A549 (cell line): ENCODE measurements at places on chromosomes 1 and 21.
A peak's percentile ranks its signal among the peaks of the same experiment; 100 is the strongest.

DNA sequence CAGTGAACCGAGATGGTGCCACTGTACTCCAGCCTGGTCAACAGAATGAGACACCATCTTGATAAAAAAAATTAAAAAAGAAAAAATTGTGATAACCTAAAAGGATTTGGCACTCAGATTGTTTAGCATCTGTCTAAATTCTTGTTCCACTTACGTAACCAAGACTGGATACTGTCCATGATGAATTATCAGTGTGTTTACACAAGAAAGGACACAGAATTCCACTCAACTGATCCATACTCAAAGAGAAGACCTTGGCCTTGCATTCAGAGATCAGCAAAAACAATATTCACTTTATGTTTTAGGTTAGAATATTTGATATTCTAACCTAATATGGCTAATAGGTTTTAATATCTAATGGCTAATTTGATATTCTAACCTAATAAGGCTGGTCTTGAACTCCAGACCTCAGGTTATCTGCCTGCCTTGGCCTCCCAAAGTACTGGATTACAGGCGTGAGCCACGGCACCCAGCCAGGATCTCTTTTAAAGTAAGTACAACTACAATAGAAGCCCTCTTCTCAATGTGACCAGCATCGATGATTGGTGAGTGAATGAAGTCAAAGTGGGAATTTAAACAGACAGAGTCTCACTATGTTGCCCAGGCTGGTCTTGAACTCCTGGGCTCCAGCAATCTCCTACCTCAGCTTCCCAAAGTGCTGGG lies 43.1 kb upstream of the COX20 start:
- DNase-seq = no peak

DNA sequence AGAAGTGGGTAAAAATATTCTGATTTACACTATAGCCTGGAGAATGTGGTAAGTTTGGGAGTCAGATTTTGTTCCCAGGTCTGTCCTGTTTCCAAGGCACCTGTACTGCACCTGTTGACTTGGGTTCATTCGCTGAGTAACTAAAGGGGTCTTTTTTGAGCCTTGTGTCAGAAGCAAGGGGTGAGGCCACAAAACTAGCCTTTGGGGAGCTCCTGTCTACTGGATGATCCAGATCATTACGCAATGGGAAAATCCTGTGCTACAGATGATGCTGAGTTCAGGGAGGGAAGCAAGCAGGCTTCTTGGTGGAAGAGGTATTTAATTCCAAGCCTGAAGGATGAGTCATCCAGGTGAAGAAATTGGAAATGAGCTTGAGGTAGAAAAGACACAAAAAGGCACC lies 424.0 kb downstream of the MATN1 start:
- no peak for DNase-seq

- no peak for DNase-seq
These were observed 185.3 kb downstream of the CDC7 start for GRCh38 chr1:91685994-91686393.

DNA sequence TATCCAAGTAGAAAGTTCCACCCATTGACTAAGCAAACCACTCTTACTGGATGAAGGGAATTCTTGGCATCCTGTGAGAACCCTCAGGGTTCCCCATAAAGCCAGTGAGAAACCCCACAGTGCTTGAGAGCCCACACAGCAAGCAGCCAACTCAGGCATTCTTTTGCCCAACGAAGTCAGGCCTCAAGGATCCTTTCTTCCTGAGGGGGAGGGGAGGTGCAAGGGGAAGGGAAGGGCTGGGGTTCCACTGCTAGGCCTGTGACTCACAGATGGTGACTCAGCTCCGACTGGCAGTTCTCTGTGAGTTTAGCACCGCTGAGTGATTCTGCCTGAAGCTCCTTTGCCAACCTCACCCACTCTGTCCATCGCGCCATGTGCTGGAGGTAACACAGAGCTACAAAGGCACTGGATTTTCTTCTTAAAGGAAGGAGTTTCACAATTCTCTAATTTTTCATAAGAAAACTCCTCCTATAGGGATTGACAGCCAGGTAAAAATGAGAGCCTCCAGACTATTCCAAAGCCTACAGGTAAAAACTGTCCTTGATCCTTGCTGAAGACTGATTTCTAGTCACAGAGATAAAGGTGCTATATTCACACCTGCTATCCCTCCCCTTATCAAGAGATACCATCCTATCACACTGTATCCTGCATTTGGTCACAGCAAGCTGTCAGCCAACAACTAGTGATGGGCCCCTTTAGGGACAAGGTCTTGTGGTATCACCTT lies 4.8 kb downstream of the ENO1 start:
- DNase-seq = peak; percentile 82

- peak; percentile 66 for DNase-seq
These were observed 21.4 kb downstream of the SEC16B start for GRCh38 chr1:177948336-177948972.

DNA sequence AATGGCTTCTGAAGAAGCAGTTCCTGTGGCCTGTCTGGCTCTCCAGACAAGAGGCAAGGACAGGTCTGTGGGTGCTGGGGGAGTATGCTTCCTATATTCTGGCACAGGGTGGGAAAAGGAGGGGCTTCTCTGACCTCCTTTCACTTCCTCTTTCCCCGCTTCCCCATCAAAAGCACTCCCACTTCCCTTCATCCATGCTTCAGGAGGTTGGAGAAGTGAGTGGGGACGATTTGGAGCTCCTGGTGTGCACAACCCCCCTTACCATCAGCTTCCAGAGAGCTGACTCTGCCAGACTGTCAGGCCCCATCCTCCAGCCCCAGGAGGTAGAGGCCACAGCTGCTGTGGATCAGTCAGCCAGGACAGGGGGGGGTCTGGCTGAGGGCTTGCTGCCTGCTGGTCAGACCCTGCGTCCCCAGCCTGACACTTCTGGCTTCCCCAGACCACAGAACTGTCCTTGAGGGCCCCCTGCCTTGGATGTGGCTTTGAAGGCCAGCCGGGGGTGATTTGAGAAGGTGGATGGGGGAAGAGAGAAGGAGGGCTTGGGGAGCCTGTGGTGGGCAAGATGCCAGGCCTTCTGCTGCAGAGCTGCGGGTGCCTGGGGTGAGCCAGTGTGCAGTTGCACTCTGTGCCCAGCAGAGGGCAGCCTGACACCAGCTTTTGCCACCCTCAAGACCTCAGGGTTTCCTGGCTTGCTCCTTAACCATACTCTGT lies 21.5 kb upstream of the TMEM222 start:
- peak; percentile 80 for DNase-seq

GRCh38 chr1:87844251-87844650 lies 515.6 kb downstream of the LMO4 start:
- no peak for DNase-seq

DNA sequence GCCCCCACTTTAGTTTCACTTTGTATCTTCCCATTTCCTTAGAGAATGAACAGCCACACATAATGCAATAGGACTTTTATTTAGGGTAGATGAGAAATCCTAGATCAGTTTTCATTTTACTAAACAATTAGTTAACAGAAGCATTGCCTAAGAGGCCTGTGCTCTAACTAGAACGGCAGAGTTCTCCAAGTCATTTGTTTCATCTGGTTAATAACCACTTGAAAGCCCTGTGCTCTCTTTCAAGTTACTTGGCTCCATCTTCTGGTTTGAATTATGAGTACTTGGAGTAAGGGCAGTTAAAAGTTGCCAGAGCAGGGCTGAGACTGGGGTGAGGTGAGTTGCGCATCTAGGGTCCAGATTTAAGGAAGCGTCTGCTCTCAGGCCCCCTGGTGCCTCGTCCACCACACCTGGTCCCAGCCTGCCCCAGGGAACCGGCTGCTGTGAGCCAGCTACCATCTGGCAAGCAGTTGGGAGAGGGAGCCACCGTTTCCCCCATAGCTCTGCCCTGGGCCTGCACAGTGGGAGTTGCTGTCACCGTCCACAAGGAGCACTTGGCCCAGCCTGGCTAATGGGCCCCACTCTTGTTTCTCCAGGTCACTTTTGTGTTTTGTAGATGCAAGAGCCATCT lies 18.1 kb upstream of the SLC44A3 start:
- DNase-seq = peak; percentile 66

GRCh38 chr1:17293681-17294425 lies 14.1 kb upstream of the PADI4 start:
- DNase-seq = no peak

GRCh38 chr1:167438171-167439138 lies 79.9 kb downstream of the CD247 start:
- no peak for DNase-seq

- DNase-seq = no peak
These were observed 17.9 kb downstream of the PLXNA2 start for GRCh38 chr1:208225954-208226937.

GRCh38 chr1:228902781-228903433 lies 167.6 kb downstream of the RHOU start:
- DNase-seq = peak; percentile 88

GRCh38 chr21:28333578-28334075 lies 659.0 kb downstream of the LTN1 start:
- no peak for DNase-seq

- DNase-seq = no peak
These were observed 3.6 kb downstream of the C1orf232 start for GRCh38 chr1:26164861-26165842.

GRCh38 chr1:190633488-190633887 lies 155.8 kb upstream of the BRINP3 start:
- DNase-seq = no peak

DNA sequence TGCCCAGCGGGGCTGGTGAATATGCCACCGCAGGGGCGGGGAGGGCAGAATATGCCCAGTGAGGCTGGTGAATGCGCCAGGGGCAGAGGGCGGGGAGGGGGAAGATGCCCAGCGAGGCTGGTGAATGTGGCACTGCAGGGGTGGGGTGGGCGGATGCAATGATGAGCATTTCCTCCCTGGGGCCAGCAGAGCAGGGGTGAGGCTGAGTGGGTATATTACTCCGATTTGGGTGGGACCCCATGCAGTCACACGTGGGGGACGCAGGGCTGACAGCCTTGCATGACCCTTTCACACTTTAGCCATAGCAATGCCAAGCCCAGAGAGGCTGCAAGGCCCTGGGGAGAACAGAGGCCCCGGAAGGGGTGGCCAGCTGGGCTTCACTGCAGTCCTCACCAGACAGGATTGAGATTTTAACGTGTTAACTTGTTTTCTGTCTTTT lies 9.3 kb upstream of the SLX9 start:
- no peak for DNase-seq

GRCh38 chr1:81118550-81118949 lies 682.2 kb upstream of the ADGRL2 start:
- no peak for DNase-seq

DNA sequence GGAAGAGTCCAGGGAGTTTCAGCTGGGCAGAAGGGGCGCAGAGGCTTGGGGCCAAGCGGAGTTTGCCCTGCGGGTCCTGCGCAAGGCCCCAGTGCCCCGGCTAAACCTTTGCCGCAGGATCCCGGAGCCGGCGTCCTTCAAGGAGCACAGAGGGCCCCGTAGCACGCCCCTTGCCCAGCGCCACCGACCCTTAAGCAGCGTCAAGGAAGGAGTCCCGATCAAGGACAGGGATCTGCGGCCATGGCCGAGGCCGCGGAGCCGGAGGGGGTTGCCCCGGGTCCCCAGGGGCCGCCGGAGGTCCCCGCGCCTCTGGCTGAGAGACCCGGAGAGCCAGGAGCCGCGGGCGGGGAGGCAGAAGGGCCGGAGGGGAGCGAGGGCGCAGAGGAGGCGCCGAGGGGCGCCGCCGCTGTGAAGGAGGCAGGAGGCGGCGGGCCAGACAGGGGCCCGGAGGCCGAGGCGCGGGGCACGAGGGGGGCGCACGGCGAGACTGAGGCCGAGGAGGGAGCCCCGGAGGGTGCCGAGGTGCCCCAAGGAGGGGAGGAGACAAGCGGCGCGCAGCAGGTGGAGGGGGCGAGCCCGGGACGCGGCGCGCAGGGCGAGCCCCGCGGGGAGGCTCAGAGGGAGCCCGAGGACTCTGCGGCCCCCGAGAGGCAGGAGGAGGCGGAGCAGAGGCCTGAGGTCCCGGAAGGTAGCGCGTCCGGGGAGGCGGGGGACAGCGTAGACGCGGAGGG lies 520 bp downstream of the CLIC6 start:
- no peak for DNase-seq

GRCh38 chr1:185645162-185645640 lies 89.0 kb upstream of the HMCN1 start:
- no peak for DNase-seq

DNA sequence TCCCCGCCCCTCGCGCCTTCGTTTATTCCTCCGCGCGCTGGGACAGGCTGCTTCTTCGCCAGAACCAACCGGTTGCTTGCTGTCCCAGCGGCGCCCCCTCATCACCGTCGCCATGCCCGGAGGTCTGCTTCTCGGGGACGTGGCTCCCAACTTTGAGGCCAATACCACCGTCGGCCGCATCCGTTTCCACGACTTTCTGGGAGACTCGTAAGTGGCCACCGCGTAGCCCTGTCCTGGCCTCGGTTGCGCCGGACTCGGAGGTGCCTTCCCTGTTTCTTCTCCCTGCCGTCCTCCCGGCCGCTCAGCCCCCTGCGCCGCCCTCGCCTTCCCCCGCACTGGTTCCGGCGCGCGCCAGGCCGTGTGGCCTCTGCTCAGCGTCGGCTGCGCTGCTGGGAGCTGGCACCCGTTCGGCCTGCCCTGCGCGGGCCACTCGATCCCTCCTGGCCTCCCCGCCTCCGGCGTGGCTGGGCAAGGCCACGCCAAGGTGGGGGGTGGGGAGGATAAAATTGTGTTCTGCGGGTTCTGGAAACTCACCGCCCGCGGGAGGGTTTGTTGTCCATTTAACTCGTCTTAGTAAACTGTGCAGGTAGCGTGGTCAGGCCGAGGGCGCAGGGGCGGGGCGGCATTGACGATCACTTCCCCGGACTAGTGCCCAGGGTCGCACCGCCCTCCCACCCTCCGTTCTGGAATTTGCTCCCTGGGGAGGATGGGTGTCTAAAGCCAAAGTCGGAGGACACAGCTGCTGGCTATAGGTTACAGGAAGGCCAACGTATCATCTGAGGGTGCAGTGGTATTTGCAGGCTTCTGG lies at the start of gene PRDX6:
PRDX6 (plus strand) TSS at position 50 of the 808 bp plus-strand sequence; CDS start at position 113, 63 bp downstream.
- peak; percentile 33 for DNase-seq

DNA sequence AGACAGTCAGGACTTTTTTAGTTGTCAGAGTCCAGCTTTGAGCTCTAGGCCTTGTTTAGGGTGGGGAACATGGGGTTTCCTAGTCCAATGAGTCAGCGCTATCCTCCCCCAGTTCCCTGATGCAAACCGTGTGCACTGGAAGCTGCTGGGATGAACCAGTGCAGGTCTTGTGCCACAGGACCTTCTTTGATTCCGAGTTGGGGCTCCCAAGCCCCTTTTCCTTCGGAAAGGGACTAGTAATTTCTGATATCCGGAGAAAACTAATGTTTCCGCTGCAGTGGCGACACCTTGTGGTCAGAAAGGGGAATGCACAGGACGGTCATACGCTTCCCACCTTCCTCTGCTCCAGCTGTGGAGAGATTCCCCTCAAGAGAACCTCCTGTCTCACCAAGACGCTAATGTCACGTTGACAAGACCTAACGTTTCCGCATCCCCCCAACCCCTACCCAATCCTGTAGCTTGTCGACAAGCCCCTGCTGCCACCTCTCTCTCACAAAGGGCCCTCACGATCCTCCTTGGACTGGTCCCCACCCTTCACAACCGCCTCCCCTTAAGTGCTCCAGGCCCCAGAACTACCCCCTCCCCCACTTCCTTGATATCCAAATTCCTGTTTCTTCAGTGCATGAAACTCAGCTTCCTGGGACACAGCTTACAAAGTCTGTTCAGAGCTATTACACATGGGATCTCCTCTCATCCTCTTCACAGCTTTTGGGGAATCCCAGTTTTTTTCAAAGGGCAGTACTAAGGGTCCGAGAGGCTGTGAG lies 30.9 kb downstream of the GPA33 start:
- peak; percentile 67 for DNase-seq
